D721Med (cell line): ENCODE measurements at places on chromosomes 1 and 21.

GRCh38 chr1:180228648-180229482 lies 1.2 kb upstream of the LHX4 start:
- no peak for DNase-seq

DNA sequence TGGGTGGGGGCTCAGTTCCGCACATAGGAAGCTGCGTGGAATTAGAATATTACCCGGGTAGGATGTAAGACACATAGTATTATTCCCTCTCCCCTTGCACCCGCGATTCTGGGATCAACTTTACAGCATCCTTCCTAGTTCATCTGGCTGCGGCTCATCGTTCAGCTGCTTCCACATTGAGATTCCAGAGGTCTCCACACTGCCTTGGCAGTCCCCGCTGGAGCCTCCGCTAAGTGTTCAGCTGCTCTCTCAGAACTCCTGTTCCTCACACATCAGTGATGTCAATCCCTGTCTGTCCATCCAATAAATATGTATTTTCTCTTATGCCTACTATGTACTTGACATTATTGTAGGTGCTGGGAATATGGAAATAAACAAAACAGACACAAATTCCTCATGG lies 135.6 kb upstream of the SYT6 start:
- DNase-seq = no peak

GRCh38 chr1:30911059-30911954 lies 2.7 kb upstream of the SDC3 start:
- peak; percentile 63 for DNase-seq

DNA sequence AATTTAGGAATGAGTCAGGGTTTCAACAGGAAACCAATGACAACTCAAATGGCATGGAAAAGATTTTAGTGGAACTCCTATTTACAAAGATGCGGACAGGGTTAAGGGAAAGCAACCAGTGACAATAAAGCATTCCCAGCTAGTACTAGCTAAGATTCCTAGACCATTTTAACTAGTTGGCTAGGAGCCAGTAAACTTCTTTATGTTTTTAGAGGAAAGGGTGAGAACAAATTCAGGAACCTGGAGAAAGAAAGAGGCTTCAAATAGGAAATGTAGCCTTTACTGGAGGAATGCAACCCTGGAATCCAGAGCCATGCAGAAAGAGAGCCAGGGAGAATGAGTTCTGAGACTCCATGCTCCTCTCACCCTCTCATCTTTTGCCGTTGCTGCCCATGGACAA lies 416.6 kb downstream of the KCTD3 start:
- DNase-seq = no peak

DNA sequence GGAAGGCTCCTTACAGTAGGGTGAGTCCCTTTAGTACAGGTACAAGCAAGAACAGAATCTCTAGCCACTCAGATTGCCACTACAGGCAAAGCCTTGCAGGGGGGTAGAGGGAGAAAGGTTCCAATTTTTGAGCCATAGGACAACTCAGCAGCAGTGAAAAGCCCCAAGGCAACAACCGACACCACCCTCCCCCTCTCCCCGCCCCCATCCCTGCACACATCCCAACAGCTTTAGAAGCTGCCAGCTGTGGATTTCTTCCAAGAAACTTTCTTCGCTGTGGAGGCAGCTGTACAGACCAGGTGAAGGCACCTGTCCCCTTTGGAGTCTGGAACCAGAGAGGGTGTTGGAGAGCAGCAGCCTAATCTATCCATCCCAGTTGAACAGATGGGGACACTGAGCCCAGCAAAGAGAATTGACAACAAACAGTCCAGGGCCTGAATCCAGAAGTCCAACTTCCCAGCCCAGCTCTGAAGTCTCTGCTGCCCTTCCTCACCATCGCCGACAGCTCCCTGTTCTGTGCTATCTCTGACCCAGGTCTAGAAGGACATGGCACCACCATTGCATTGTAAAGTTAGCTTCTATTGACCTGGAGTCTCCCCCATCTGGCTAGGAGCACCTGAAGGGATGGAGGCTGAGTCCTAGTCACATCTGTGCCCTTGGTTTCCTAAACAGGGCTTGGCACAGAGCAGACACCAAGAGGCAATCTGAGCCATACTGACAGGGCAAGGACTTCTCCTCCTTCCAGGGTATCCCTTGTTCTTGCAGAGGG lies 2.2 kb downstream of the TENT5B start:
- no peak for DNase-seq

- DNase-seq = no peak
Observed at GRCh38 chr1:53769780-53770179, 30.8 kb upstream of the GLIS1 start.

DNA sequence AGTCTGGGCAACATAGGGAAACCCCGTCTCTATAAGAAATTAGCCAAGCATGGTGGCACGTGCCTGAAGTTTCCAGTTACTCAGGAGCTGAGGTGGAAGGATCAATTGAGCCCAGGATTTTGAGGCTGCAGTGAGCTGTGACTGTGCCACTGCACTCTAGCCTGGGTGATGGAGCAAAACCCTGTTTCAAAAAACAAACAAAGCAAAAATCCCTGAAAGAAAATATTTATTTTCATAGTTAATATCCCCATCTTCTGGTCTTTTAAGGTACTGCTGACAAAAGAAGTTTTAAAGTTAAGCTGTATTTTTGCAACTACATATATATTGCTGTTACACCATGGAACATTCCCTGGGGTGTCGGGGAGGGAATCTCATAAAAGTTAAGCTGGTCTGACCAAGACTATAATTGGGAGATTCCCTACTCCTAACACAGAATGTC lies 26.0 kb downstream of the VAMP4 start:
- DNase-seq = no peak
